ENCODE measurements at places on chromosomes 4 and X.

GRCh38 chrX:154733066-154733425 lies 17.8 kb downstream of the GAB3 start:
- peak; percentile 26 for DNase-seq

DNA sequence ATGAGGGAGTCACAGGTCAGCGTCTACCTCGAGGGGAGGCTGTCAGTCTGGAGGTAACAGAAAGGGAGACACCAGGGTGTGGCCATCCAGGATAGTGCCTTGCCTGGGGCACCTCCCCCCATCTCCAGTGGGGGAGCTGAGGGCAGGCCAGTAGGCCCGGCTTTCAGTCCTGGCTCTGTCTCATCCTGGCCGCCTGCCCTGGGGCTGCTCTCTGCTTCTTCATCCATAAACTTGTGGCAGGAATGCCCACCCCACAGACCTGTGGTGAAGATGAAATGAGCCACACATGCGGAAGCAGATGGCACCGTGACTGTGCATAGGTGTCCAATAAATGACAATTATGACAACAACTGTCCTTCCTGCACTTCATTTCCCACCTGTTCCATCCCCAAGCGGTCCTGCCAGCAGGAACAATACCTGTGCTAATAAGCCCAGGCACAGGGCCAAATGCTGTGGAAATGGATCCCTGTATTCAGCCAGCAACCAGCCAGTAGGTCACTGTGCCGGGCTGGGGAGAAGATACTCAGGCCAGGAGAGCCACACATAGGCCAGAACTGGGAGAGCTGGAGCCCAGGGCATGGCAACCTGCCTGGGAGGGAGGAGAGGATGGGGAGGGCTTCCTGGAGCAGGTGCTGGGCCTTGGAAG lies 30.2 kb downstream of the TRO start:
- DNase-seq = no peak

- DNase-seq = no peak
These were observed 67.1 kb downstream of the PPP2R2C start for GRCh38 chr4:6405397-6405706.

DNA sequence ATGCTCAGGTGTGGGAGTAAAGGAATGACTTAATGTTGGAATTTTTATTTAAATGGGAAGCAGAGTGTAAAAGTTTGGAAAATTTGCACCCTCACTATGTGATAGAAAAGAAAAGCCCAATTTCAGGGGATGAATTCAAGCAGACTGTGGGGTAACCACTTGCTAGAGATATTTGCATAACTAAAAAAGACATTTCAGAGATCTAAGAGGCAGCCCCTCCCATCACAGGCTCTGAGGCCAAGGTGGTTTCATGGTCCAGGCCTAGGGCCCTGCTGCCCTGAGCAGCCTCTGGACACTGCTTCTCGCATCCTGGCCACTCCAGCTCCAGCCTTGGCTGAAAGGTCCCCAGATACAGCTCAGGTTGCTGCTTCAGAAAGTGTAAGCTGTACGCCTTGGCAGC lies 5.9 kb upstream of the XPNPEP2 start:
- DNase-seq = no peak

GRCh38 chrX:18964026-18964425 lies 19.9 kb downstream of the PHKA2 start:
- DNase-seq = no peak

DNA sequence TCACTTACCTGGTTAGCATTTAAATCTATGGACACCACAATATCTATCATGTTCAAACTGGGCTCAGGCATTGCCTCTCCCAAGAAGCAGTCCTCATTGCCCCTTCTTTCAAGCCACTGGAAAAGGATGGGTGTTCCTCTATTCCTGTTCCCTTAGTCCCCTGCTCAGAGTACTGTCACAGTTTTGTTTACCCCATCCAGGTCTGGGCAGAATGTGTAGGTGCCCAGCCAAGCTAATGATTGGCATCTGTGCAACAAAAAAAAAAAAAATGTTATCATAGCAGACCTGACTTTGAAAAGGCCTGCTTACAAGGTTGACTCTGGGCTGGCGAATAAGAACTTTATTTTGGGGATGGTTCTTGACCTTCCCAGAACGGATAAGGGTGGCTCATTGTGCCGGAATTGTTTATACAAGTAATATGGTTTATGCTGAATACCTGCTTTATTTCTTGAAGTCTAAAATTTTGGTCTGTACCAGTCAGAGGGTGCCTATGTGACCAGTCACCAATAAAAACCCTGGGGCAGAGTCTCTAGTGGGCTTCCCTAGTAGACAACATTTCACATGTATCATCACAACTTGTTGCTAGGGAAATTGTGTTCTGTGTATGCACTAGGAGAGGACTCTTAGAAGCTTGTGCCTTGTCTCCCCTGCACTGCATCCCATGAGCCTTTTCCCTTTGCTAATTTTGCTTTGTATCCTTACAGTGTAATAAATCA lies 47.9 kb downstream of the JADE3 start:
- no peak for DNase-seq

DNA sequence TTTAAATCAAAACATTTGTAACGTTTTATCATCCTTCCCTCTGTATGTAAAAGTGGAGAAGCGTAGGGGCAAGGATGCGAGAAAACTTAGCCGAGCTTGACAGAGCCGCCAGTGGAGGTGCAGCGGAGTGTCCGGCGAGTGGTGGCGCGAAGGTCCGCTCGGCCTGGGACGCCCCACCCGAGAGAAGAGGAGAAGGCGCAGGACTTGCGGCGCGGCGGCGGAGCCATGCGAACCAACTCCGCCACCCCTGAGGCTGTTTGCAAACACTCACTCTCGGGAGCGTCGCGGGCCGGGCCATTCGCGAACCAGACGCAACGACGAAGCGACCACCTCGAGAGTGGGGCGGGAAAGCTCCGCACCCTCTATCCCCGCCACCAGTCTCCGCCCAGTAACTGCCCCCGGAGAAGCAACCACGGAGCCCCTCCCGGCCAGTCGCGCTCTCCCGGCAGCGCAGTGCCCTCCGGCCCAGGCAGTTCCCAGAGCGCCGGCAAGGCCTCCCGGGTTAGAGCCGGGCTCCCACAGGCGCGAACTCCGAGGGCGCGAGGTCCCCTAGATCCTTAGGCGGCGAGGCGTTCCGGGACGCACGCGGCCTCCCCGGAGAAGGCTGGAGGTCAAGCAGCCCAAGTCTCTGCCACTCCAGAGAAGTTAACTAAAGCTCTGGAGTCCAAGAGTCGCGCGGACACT lies 2.3 kb upstream of the MAB21L2 start:
- DNase-seq = no peak

- DNase-seq = peak; percentile 46
These were observed 1577.0 kb upstream of the TENM3 start for GRCh38 chr4:180665994-180666824.

- peak; percentile 38 for DNase-seq
These were observed 22.0 kb downstream of the DYNLT3 start for GRCh38 chrX:37825215-37825842.

DNA sequence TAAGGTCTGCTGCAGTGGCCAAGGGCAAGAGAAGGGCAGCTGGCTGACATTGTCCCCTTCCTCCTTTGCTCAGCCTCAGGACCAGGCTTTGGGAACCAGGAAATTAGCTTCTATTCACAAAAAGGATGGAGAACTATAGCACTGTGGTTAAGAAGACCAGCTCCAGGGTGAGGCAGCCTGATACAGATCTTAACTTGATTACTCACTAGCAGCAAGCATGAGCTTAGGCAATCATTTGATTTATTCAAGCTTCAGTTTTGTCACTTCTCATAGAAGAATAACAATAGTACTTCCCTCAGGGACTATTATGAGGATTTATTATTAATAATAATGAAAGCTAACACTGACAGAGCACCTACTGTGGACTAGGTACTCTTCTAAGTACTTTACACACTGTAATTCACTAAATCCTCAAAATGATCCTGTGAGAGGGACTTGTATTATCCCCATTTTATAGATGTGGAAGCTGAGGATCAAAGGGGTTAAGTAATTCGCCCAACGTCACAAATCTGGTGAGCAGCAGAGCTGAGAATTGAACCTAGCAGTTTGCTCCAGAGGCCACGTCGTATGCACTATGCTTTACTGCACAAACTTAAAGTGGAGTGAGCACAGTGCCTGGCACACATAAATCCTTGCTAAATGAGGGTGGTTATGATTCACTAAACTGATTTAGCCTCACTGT lies 130.4 kb upstream of the PAK3 start:
- DNase-seq = no peak

DNA sequence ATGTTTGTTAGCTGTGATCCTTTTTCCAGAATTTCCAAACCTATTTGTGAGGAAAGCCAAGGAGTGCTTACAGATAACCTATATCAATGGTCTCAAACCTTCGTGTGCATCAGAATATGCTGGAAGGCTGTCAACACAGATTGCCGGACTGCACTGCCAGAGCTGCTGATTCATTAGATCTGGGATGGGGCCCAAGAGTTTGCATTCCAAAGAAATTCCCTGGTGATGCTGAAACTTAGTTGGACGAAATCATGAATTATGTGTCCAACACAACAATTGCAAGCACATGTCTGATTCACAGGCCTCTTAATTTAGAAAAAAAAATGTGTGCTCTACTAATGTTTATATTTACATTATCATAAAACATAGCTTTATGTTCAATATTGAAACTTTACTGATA lies 544.0 kb upstream of the AMOT start:
- DNase-seq = no peak

DNA sequence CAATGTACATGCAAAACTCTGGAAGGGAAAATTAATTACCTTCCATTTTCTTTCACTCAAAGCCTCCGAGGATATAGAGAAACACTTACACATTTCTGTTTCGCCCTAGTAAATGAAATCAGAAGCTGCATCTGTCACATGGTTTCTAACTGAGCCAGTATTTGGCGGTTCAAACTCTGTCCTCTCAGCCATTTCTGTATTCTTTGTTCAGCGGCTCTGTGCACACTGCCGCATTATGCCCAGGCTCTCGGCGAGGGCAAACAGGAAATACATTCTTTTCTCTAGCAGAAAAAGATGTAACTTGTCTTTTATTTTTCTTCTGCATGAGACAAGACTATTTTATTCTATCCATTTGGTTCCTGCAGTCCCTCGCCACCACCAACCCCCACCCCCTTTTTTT lies 71.4 kb upstream of the GPM6B start:
- DNase-seq = no peak

DNA sequence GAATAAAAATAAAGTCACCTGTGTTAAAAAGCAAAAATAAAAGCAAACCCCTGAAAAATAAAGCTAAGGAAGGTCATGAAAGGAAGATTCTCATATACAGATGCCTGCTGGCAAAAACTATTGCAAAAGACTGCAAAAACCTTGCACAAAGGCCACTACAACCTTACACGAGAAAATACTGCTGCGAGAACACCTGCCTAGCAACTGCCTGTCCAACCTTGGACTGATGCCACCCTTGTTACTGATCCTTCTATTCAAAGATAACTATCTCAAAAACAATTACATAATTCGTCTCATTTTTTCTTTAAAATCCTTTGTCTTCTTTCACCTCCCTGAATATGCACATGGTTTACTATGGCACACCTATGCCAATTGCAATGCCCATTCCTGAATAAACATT lies 49.6 kb downstream of the SLC2A9 start:
- no peak for DNase-seq

DNA sequence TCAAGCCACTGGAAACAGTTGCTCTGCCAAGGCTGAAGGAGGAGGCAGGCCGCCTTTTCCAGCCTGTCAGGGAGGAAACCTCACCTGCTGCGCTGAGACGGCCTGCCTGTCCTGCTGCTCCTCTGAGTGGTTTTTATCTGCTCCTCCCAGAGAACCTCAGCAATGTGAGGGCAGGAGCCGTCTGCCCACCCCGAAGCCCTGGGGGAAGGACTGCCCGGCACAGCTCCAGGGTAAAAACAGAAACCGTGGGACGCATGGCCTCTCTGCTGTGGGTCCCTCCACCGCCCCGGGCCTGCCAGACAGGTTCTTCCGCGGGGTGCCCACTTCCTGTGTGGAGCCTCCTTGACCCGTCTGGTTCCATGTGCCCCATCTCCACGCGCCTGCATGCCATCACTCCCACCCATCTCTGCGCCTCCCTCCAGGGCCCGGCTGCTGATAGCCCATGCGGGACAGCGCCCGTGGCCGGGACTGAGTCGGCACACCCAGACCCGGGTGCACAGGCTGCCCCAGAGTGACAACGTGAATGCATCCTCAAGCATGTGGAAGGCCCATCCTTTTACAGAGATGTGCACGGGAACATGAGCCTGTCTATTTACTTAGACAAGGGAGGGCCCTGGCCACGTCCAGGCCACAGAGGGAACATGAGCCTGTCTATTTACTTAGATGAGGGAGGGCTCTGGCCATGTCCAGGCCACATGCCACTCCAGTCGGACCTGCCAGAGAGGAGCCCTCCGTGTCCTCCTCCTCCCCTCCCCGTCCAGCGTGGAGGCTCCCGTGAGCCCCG lies 4.0 kb upstream of the SLC49A3 start:
- DNase-seq = no peak

GRCh38 chr4:106495476-106495875 lies 126.9 kb upstream of the GIMD1 start:
- no peak for DNase-seq

- DNase-seq = no peak
These were observed 70.8 kb upstream of the GALNTL6 start for GRCh38 chr4:171742436-171742835.

- DNase-seq = no peak
These were observed 88.1 kb upstream of the CCSER1 start for GRCh38 chr4:90039122-90039521.

- no peak for DNase-seq
These were observed 968.5 kb downstream of the C4orf33 start for GRCh38 chr4:130064471-130064870.

DNA sequence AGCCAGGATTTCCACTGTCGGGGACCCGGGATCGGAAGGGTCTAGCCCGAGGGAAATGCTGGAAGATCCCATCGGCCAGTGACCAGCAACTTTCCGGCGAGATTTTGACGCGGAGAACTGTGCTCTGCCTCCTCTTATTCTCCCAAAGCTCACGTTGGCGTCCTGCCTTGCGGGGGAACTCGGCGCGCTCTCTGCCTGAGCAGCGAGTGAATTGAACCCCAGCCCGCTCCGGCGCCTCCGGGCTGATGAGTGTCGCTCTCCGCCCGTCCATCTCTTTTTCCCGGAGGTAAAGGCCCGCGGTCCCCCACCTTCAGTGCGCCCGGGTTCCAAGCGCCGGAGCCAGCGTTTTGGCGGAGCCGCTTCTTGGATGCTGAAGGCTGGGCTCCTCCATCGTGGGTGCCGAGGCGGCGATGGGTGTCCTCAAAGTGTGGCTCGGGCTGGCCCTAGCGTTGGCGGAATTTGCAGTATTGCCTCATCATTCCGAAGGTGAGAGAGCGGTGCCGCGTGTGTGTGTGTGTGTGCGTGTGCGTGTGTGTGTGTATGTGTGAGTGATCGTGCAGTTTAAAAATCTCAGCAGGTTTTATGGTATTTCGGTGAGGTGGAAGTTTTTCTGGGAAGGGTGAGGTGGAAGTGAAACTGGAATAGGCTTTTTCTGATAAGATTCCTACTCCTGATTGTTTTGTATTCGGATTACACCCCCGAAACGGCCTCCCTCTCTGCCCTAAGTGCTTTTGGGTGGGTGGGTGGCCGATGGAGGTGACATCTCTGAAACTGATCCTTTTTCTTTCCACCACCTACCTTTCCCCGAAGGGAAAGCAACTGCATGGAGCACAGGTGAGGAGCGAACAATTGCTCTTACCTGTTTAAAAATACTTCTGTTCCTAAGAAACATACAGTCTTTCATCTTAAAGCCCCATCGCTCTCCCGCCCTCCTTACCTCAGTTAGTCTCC lies 752 bp downstream of the FRAS1 start:
- peak; percentile 10 for DNase-seq

- DNase-seq = no peak
These were observed 81.6 kb upstream of the TBC1D9 start for GRCh38 chr4:140837736-140838135.

GRCh38 chrX:54922547-54922946 lies 1.9 kb downstream of the TRO start:
- no peak for DNase-seq

- DNase-seq = no peak
These were observed 64.2 kb upstream of the MSANTD1 start for GRCh38 chr4:3184725-3185124.

Measured in A549 (cell line).